Frontal cortex (tissue), 4 donors: ENCODE measurements at places on chromosomes 5 and 9. TPM values are rescaled to one million over a fixed set of nuclear protein-coding genes. Genes with fewer than 3 reads are reported as not detected.

Gene NSG2
- 942 TPM for total RNA-seq

- DNase-seq = no peak
These were observed 278.5 kb downstream of the CCDC171 start for GRCh38 chr9:15831384-15831783.

GRCh38 chr9:114898741-114899140 lies 31.6 kb downstream of the TNFSF8 start:
- no peak for DNase-seq

DNA sequence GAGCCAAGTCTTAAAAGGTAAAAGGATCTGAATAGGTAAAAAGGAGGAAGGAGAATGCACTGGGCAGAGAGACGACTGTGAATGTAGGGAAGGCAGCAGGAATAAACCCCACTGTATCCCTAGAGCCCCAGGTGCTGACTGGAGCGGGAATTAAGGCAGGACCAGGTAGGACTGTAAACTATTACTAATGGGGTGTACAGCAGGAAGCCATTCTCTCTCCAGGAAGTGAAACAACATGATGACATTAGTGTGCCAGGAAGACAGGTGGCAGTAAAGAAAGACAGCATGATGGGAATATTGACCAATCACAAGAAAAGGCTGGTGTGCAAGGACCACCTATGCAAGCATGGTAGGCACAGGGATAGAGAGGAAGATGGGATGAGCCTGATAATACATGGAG lies 433.0 kb downstream of the DNAH5 start:
- no peak for DNase-seq

- no peak for DNase-seq
These were observed 8.8 kb upstream of the GGTA1 start for GRCh38 chr9:121508415-121508814.
